DMS79 (cell line): ENCODE measurements at places on chromosomes 3 and 15.

GRCh38 chr3:54146506-54147239 is 24.3 kb downstream of the CACNA2D3 start:
- no peak for DNase-seq

DNA sequence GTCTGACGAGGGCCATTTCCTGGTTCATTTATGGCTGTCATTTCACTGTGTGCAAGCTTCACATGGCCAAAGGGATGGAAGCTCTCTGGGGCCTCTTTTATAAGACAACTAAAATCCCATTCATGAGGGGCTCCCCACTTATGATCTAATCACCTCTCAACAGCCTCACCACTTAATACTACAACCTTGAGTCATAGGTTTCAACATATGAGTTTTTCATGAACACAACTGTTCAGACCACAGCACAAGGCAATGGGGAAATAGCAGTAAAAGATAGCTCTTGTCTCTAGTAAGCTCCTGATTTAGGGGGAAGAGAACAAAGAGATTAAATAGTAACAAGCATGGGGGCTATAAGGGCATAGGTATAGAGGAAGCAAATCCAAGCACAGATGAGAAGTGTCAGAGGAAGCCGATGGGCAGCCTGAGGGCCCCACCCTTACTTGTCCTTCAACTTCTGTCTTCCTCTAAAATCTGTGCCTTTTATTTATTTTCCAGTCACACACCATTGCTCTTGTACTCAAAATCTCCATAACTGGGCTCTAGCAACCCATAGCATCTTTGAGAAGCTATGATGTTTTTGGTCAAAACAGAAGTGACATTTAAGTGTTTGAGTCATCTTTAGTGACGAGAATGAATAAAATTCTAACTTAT is 329.1 kb downstream of the UNC13C start:
- no peak for DNase-seq

DNA sequence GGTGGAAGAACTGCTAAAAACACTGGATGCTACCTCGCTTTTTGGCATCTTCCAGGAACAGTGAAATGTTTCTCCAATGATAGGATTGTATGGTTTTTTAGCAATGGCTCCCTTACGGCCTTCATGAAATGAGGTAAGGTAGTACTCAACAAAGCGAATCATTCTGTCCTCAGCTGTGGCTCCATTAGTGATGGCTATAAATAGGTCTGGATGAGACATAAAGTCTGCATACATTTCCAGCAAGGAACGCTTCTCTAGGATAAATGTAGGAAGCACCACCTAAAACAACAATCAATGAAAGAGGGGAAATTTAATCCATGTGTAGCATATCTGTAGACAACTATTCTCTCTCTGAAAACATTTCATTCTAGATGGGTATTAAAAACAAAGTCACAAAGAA is 32.4 kb upstream of the SNX4 start:
- no peak for DNase-seq

DNA sequence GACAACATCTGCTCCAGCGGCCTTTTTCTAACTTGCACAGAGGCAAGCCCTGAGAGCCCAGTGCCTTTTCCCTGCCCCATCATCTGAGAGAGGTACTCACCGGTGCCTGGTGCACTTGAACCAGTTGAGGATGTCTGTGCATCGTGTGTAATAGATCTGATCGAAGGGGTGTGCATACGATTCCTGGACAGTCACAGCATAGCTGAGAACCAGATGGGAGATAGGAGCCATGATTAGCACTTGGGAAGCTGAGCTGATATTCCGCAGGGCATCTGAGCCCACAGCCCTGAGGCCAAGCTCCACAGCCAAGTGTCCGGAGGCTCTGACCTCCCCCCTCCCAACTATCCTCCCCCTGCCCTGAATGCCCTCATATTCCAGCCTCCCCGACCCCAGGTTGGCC is 129.8 kb downstream of the MEGF11 start:
- no peak for DNase-seq

DNA sequence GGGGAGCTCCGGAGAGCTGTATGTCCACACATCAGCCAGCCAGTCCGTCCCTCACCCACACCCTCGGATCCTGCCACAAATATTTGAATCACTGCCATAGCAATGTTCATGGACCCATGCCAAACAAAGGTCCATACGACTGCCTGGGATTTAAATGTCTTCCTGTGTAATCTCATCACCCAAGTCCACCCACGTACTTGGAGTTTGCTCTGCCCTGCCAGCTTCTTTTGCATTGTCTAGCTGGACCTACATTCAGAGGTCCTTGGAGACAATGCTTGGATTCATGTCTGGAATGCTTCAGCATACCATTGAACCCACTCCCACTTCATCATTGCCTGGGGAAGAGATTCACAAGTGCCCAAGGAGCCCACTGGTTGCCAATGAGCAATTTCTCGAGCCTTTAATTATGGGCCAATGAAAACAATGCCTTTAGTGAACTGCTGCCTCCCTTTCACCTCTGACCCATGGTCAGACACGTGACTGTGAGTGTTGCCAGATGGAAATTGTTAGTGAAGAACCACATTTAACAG is 90.4 kb upstream of the PHLDB2 start:
- no peak for DNase-seq

GRCh38 chr3:72307438-72308115 is 522.6 kb upstream of the PROK2 start:
- DNase-seq, result no peak

GRCh38 chr15:35748105-35748504 is 202.1 kb upstream of the DPH6 start:
- DNase-seq, result no peak

GRCh38 chr3:171374661-171375285 is 85.4 kb downstream of the TNIK start:
- no peak for DNase-seq

DNA sequence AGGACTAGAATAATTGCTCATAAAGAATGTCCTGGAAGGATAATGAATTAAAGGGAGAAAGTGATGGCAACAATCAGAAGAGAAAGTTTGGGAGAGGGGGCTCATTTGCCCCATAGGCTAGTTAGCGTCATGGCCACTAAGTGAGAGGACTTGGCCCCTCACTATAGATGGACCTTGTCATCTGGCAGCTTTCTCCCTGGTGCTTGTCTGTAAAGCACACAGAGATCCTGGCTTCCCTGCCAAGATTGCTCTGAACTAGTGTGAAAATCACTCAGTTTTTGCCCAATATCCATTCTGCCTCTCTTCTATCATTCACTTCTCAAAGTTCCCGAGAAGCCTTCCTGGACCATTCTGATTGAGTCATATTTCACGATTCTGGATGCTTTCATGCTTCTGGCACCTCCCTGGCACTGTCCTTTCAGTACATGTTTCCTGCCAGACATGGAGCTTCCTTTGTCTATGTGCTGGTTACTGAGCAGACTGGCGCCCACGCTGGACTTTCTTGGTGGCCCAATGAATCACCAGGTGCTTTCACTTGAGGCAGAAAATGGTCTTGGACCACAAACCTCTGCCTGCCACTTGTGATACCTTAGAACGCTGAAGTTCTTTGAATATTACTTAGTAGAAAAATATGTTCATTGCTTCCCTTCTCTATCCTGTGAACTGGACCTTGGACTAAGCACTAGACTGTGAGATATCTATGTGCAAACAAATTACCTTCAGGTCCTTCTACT is 709.6 kb upstream of the CFAP20DC start:
- DNase-seq, result no peak

GRCh38 chr3:183548262-183548769 is 7.2 kb downstream of the KLHL6 start:
- DNase-seq, result no peak

DNA sequence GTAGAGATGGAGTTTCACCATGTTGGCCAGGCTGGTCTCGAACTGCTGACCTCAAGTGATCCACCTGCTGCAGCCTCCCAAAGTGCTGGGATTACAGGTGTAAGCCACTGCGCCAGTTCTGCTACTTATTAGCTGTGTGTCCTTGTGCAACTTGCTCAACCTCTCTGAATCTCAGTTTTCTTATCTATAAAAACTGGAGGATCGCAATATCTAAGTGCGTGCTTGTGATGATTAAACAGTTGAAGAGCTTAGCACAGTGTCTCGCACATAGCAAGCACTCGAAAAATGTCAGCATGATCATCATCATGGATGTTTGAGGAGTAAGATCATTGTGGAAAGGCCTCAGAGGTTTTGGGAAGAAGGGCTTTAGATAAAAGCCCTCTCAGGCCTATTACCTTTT is 10.8 kb downstream of the CLCN2 start:
- DNase-seq, result no peak

DNA sequence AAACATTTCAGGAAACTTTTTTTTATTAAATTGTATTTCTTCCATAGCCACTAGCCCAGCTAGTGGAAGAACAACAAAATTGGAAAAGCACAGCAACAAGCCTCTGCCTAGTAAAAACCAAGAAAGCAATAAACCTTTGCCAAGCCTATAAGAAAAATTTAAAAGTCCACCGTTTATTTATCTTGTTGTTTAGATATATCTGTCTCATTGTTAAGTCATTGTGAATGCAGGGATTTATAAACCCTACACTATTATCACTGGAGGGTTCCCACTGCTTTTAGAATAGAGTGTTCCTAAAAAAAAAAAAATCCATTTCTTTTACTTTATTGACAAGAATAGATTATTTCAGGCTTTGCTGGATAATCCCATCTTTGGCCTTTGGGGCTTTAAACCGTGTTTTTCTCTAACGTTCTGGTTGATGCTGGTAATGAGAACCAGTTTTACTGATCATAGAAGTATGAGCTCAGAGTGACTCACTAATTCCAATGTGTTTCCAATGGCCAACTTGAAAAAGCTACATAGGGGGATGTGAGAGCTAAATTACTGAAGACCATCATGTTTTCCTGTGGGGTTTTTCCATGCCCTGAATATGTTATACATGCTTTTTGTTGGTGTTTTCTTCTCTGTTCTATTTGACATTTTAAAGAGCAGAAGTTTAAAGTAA is 634.1 kb downstream of the RBMS3 start:
- no peak for DNase-seq

DNA sequence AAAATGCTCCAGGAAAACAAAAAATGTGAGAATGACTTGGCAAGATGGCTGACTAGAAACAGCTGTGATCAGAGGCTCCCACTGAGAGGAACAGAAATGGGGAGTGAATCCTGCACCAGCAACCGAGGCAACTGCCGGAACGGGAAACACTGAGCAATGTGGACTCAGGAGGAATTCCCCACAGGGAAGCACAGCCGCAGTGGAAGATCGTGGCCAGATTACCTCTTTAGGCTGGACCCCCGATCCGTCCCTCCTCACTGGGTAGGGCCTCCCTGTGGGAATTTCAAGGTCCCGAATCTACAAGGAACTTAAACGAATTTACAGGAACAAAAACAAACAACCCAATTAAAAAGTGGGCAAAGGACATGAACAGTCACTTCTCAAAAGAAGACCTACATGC is 385.2 kb upstream of the MCTP2 start:
- no peak for DNase-seq
